Brain microvascular endothelial cell (primary cell): ENCODE measurements at places on chromosomes 4 and X.

- no peak for DNase-seq
Measured at GRCh38 chr4:189088780-189089179, 851.9 kb upstream of the FRG1 start.

DNA sequence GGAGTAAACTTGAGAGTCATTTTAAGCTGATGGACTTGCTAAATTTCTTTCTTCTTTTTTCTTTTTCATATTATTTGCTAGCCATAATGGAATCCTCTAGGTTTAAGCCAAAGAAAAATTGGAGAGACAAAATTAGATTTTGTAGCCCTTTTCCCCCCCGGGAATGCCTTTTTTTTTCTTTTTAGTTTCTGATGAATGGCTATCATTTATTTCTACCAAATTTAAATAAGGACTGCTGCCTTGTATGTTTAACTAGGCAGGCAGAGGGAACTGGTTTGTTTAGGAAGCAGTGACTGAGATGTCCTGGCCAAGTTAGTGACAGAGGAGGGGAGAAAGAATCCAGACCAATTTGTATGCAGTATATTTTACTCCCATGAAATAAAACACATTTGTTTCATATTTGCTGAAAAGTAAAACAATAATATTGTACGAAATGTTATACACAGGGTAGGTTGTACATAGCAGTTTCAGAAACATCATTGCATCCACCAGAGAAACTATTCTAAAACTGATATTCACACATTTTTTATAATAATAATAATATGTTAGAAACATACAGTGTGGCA is 5.7 kb downstream of the PITX2 start:
- no peak for DNase-seq

DNA sequence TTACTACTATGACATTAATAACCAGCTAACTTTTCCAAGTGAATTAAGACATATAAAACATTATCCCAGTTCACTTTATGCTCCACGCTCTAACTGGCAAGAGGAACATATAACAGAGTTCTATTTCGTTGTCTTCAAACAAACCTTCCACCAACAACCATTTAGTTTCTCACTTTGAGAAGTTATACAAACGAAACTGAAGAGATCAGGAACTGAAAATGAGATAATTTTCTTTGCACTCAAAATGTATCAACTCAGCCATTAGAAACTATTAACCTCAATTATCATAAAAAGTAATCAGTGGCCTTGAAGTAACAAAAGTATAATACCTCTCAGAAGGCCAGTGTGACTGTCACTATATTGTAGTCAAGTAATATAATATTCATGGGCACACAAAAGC is 70.1 kb downstream of the CHM start:
- DNase-seq, result no peak

GRCh38 chr4:182521011-182521410 is 277.8 kb downstream of the TENM3 start:
- no peak for DNase-seq

- DNase-seq, result no peak
Measured at GRCh38 chr4:98672583-98673287, 14.3 kb upstream of the TSPAN5 start.

GRCh38 chrX:16892504-16893362 is 22.6 kb upstream of the RBBP7 start:
- DNase-seq, result peak; percentile 75

- DNase-seq, result no peak
Measured at GRCh38 chrX:30215357-30215843, at the start of gene MAGEB2. Gene MAGEB2 (plus strand): TSS chrX:30215563. CDS start chrX:30218581, 3,018 bp downstream.

DNA sequence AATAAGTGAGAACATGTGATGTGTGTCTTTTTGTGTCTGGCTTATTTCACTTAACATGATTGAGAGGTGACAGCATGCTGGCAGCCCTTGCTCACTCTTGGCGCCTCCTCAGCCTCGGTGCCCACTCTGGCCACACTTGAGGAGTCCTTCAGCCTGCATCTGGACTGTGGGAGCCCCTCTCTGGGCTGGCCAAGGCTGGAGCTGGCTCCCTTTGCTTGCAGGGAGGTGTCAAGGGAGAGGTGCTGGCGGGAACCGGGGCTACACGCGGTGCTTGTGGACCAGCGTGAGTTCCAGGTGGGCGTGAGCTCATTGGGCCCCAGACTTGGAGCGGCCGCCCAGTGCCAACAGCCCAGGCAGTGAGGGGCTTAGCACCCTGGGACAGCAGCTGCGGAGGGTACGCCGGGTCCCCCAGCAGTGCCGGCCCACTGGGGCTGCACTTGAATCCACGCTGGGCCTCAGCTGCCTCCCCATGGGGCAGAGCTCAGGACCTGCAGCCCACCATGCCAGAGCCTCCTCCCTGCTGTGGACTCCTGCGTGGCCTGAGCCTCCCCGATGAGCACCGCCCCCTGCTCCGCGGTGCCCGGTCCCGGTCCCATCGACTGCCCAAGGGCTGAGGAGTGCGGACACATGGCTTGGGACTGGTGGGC is 658.6 kb downstream of the GRXCR1 start:
- DNase-seq, result no peak

DNA sequence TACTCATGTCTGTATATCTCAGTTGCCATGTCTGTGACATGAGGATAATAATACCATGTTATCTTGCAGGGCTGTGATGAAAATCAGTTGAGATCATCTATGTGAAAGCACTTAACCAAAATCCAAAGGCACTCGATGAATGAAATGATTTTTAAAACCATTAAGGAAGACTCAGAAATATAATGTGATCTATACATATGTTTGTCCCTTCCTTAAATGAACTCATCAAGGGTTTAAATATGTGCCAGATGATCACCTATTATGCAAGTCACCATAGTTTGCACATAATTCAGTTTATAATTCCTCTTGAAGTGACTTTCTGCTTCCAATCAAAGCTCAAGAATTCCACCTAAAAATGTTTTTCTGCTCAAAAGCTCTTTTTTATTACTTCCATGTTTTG is at the start of gene FOXR2:
FOXR2 (plus strand) TSS at position 301 of the 400 bp plus-strand sequence. CDS start 312 bp downstream, outside the sequence.
- no peak for DNase-seq

- DNase-seq, result no peak
Measured at GRCh38 chr4:144733566-144733965, 87.6 kb downstream of the HHIP start.

DNA sequence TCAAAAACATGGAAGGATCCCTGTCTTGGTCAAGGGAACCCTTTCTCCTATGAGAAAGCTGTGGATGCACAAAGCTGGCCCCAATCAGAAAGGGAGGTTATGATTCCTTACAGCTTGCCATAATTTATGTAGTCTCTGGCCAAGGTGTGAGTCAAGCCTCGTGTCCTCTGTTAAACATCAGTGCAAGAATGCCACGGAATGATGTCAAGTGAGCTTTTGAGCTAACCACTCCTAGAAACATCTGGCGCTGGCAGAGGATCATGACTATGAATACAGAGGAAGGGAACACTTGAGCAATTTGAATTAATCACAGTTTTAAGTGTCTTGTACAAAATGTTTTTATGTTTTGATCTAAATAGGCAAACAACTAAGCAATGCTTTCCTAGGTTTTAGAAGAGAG is 51.5 kb upstream of the RAP2C start:
- no peak for DNase-seq

DNA sequence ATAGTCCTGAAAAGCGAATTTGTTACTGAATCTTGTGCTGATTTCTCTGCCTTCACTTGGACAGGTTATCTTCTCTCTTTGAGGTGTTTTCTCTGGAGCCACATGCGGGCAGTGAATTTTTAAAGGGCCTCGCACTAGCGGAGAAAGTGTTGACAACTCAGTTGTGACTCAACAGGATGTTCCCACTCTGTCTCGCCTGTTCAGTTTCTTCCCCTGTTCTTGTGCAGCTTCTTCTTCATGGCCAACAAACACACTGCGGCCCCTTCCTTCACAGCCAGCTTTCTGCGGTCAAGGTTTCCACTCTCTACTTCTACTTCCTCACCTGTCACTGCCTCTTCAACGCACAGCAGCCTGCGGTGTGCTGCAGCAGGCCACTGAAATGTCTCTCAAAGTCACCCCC is 1.1 kb upstream of the SHROOM4 start:
- DNase-seq, result no peak

DNA sequence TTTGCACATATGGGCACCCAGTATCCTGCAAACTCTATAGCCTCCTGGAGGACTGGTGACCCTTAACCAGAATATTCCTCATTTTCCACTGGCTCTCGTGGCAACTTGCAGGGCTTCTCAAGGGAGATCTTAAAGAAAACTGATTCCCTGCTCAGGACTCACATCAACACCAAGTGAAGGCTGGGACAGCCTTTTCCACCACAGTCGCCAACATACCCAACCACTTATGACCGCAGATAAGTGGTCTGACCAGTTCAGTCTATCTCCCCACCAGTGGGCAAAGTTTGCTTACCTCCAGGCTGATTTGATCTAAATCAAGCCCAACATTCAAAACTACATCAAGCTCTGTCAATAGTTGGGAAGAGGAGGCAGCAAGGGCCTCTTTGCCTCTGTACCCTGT is 289.3 kb upstream of the GATB start:
- no peak for DNase-seq

DNA sequence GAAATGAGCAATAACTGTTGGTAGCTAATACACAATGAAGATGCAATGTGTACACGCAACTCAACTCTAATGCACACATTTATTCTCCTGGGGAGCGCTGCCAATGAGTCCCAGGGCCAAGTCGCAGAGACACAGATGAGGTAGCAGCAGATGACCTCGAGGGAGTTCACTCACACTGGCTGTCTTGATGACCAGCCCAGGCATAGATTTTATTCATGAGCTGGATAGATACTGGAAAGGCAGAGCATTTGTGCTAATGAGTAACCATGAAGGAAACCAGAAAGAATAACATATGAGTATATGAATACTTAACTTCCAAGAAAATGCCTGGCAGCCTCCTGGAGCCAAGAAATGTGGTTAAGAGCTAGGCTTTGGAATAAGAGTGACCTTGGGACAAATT is 42.3 kb downstream of the RASL11B start:
- peak; percentile 58 for DNase-seq

DNA sequence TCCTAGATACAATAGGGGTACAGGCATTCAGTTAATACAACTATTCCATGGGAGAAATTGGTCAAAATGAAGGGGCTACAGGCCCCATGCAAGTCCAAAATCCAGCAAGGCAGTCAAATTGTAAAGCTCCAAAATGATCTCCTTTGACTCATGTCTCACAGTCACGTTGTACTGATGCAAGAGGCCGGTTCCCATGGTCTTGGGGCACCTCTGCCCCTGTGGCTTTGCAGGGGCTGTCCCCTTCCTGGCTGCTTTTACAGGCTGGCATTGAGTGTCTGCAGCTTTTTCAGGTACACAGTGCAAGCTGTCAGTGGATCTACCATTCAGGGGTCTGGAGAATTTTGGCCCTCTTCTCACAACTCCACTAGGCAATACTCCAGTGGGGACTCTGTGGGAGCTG is 12.5 kb upstream of the ASIC5 start:
- DNase-seq, result no peak

DNA sequence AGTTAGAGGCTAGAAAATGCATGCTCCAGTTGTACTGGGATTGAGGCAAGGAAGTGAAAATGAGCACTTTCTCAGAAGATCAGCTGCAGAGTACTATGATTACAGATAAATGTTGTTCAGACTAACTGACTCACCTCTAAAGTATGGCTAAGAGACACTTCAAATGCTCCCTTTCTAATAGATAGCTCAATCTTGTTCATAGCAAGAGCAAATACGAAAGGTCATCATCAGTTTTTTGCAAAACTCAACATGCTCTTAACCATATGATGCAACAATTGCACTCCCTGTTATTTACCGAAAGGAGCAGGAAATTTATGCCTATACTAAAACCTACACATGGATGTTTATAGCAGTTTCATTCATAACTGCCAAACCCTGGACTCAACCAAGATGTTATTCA is 838.4 kb upstream of the INTU start:
- DNase-seq, result no peak

GRCh38 chr4:125517831-125518230 is 203.1 kb downstream of the FAT4 start:
- peak; percentile 2 for DNase-seq

GRCh38 chr4:20297261-20297660 is 45.6 kb downstream of the SLIT2 start:
- no peak for DNase-seq

DNA sequence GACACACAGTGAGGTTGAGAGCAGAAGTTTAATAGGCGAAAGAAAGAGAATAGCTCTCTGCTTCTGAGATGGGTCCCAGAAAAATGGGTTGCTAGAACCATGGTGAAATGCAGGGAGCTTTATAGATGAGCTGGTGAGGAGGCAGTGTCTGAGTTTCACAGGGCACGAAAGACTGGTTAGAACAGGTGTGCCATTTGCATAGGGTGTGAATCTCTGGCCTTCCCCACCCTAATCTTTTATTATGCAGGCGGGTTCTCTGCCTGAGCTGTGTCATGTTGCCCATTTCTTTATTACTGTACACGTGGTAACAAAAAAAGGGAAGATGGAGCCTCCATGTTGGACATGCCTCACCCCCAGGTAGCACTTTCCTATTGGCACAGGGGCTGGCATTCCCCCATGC is 39.1 kb downstream of the FUNDC1 start:
- no peak for DNase-seq

DNA sequence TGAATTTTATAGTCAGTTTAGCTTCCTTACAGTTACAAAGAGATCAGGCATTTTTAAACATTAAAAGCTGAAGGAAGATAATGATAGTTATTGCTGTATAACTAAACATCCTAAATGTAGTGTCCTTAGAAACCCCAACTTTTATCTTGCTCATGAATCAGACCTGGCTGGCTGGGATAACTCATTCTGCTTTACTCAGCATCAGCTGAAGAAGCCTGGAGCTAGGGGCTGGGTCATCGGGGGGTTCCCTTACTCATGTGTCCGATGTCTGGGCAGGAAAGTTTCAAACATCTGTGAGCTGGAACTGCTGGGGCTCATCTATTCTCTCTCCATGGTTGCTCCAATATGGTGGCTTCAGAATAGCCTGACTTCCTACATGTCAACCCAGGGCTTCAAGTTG is 113.9 kb downstream of the MTNR1A start:
- no peak for DNase-seq

DNA sequence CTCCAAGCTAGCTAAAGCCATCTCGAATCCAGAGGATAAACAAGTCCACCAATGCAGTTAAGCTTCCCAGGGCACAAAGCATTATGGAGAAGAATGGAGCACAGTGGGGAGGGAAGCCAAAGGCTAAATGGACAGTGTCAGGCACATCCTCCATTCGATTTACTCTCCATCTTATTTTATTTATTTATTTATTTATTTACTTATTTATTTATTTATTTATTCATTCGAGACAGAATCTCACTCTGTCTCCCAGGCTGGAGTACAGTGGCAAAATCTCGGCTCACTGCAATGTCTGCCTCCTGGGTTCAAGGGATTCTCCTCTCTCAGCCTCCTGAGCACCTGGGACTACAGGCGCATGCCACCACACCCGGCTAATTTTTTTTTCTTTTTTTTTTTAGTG is 26.3 kb upstream of the EIF4E start:
- no peak for DNase-seq

- no peak for DNase-seq
Measured at GRCh38 chr4:152165846-152166245, 370.0 kb downstream of the FBXW7 start.

GRCh38 chrX:100379388-100379986 is 30.6 kb downstream of the PCDH19 start:
- peak; percentile 2 for DNase-seq

DNA sequence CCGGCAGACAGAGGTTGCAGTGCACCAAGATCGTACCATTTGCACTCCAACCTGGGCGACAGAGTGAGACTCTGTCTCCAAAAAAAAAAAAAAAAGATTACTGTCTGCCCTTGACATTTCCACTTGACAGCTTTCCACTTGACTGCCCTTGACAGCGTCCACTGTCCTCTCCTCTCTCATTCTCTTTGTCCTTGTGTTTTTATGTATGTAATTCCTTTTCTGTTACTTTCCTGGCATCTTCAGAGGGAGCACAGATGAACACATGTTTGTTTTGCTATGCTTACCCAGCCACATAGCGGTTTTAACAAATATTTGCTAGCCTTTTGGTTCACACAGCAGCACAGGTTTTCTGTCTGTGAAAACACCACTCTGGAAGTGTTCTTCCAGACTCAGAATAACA is 26.2 kb downstream of the SYAP1 start:
- no peak for DNase-seq
